ENCODE measurements at places on chromosomes 3 and 15.

- DNase-seq, result no peak
These were observed 98.2 kb downstream of the MYH15 start for GRCh38 chr3:108412121-108412750.

GRCh38 chr3:112128843-112129727 is 4.0 kb downstream of the GCSAM start:
- no peak for DNase-seq

GRCh38 chr3:14216257-14217048 is 37.8 kb downstream of the LSM3 start:
- no peak for DNase-seq

- DNase-seq, result no peak
These were observed 20.0 kb downstream of the PLSCR5 start for GRCh38 chr3:146585156-146585555.

- no peak for DNase-seq
These were observed 95.6 kb downstream of the OCA2 start for GRCh38 chr15:28003302-28004037.

GRCh38 chr3:53680028-53680427 is 166.2 kb downstream of the CHDH start:
- DNase-seq, result no peak

DNA sequence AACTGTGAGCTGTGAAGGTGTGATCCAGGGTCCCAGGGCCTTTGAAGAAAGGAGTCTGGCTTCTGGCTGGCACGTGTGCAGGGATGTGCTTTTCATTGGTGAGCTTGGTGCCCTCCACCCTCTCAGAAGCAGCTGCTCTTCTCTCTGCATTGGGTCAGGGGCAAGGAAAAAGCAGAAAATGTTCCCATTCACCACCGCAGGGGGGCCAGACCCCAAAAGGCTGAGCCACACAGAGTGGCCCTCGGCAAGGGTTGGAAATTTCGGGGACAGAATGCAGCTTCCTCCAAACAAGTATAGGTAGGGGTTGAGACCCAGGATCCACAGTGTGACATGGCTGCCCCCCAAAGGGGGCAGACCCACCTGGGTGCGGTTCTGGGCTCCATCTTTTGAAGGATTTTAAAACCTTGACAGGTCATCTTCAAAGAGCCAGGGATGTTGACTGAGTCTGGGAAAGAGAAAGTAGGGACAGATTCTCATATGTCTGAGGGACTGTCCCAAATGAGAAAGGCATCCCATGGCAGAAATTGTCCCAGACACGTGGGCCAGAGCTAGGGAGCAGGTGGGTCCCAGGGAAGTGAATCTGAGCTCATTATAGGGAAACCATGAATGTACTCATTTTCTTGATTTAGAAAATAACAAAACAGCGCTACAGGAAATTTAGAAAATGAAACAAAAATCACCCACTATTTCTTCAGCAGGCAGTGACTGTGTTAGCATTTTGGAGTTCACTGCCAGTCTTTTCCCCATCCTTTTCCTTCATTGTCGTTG is 2.7 kb downstream of the CSK start:
- DNase-seq, result no peak

DNA sequence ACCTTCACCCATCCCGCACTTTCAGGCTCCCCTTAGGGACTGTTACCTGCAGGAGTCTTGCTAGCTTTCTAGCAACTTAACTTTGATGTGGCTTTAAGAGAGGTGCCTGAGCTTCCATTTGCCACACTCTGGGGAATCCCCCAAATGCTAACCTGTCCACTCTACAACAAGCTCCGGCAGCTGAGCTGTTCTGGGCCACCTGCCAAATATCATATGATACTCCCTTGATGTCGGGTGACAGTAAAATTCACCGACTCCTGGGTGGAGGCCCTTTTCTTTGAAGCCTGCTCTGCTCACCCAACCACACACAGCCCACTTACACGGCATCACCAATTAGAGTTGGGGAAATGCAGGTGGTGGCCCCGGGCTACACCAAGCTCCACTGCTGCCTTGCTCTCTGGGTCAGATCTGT is 38.0 kb upstream of the XCR1 start:
- DNase-seq, result no peak

DNA sequence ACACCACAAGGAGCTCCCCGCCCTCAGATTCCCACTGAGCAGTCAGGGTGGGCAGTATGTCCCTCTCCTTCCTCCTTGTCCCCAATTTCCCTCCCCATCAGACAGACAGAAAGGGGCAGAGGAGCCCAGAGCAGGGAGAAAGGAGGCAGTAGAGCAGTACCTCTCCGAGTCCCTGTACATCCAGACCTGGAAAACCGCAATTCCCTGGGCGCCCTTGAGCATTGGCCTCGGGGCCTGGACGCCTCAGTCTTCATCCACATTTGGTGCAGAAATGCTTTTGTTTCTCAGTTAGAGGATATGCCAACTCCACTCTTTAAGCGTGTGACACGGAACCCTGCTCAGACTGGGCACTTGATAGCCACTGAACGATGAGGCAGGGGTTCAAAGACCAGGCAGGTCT is 5.9 kb downstream of the ISG20 start:
- no peak for DNase-seq

GRCh38 chr3:151750678-151751077 is 17.0 kb downstream of the AADACL2 start:
- DNase-seq, result no peak

GRCh38 chr3:45551214-45552010 is 43.1 kb upstream of the LIMD1 start:
- DNase-seq, result peak; percentile 100

DNA sequence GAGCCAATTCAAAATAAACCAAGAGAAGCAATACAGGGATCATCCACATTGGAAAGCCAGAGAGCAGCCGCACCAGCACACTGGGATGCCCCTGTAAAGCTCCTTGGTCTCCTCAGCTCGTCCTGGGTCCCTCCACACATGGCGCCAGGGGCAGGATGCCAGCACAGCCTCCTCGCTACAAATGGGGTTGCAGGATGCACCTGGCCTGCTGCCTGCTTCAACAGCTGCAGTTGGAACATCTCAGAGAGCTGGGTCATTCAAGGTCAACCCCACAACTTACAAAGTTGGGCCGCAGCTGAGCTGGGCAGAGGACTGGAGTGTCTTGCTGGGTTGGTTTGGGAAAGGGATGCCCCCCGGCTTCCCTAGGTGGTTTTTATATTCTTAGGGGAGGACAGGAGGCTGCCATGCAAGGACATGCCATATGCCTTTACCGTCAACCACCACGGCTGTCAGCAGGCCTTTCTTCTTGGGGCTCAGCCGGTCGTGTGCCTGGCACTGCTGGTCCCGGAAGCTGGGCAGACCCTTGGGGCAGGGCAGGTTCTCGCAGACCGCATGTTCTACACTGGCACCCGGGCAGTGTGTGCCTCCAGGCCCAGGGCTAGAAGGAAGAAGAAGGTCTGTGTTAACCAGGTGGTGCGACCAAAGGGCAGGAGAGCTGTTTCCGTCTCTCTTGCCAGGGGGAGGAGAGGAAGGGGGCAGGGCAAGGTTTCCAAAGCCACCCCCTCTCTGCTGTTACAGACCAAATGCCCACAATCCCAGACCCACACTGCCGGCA is 225.2 kb downstream of the ADAMTS17 start:
- peak; percentile 23 for DNase-seq

GRCh38 chr3:172646439-172647015 is 64.3 kb downstream of the NCEH1 start:
- peak; percentile 76 for DNase-seq

- DNase-seq, result no peak
These were observed 981.3 kb upstream of the ALCAM start for GRCh38 chr3:104385421-104385820.

- peak; percentile 20 for DNase-seq
These were observed 15.5 kb downstream of the WDR48 start for GRCh38 chr3:39067286-39067685.

GRCh38 chr3:53140847-53141845 is 10.9 kb upstream of the RFT1 start:
- DNase-seq, result peak; percentile 85

DNA sequence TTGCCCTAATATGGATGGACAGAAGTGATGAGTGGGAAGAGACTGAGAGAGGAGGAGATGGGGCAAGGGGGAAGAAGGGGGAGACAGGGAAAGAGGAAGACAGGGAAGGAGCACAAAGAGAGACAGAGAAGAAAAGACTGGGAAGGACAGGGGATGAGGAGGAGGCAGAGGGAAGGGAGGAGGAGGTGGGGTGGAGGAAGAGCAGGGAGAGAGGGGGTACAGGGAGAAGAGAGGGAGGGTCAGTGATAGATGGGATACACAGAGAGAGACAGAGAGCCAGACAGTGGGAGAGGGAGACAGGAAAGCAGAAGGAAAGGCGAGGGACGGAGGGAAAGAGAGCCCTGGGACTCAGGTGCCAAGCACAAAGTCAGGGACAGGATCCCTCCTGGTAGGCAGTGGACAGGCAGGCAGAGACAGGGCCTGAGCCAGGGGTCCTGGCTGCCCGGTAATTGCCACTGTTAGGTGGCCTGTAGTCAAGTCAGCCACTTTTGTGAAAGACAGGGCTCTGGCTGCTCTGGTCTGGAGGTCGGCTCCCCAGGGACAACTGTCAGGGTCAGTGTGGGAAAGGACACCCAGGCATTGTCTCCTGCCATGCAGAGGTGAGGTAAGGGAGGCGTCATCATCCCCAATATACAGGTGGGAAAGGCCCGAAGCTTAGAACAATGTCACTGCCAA is 9.8 kb downstream of the VILL start:
- no peak for DNase-seq

- DNase-seq, result peak; percentile 0
These were observed 439.7 kb upstream of the FRG2C start for GRCh38 chr3:75224412-75224811.

GRCh38 chr3:186525369-186526255 is 18.6 kb downstream of the CRYGS start:
- DNase-seq, result no peak

DNA sequence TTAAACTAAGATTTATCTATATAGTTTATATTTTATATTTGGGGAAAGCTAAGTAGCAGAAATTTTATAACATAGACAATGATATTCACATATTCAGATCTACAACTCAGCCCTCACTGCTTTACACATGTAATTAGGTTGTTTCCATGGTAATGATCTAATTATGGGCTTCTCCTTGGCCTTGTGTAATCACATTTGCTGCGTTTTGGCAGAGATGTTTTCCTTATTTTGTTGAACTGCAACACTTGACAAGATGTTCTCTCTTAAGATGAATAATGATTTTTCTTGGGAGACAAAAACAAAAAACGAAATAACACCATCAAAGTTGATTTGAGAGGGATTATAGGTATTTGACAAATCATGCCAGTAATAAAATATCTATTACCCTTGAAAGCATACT is 635.6 kb upstream of the TBL1XR1 start:
- DNase-seq, result peak; percentile 56

DNA sequence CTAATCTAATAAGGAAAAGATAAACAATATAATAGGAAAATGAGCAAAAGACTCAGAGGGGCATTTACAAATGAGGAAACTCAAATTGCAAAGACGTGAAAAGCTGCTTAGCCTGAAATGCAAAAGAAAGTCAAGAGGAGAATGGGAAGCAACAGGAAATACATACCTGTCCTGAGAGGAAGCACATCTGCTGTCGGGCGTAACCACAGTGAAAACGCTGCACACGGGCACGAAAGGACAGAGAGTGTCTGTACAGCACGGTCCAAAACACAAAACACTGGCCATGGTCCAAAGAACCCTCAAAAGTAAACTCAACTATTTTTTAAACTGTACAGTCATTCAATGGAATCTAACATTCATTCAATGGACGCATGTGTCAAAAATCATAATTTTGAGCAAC is 100.6 kb downstream of the CHSY1 start:
- DNase-seq, result no peak

DNA sequence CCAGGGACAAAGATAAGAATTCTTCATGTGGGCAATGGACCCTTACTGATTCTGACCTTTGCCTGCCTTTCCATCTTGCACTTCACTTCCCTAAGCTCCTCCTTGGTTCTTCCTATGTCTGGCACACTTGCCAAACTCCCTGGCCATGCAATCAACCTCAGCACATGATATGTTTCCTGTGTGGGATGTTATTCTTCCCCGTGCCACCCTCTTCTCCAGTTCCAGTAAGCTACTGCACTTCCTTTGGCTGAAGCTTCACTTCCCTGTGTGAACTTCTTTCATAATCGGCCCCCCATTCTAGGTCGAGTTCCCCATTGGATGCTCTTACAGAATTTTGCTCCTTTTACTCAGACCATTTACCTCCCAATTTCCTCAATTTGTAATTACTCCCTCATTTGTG is 10.7 kb upstream of the TASOR start:
- no peak for DNase-seq

GRCh38 chr15:100200287-100200880 is 141.4 kb downstream of the ADAMTS17 start:
- DNase-seq, result no peak

DNA sequence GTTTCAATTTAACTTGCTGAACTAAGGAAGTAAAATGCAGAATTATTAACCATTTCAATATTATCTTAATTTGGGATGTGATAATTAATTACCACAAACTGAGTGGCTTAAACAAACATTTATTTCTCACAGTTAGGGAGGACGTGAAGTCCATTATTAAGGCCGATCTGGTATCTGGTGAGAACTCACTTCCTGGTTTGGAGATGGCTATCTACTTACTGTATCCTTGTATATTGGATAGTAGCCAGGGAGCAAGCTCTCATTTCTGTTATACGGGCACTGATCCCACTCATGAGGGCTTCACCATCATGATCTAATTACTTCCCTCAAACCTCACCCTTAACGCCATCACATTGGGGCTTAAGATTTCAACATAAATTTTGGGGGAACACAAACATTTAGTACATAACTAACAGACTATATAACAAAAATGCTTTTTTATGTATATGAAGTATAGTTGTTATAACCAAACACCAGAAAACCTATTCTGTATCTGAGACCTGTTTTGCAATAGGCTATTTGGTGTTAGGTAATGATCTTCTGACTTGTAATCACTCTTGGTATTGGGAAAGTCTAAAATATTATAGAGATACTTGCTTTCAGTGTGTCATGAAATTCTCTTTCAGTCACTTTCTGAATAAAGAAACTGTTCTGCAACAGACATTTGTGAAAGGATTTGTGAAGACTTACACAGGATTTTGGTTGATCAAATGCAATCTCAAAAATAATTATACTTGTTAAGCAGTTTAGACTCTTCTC is 4.7 kb upstream of the KPNA4 start:
- DNase-seq, result no peak

DNA sequence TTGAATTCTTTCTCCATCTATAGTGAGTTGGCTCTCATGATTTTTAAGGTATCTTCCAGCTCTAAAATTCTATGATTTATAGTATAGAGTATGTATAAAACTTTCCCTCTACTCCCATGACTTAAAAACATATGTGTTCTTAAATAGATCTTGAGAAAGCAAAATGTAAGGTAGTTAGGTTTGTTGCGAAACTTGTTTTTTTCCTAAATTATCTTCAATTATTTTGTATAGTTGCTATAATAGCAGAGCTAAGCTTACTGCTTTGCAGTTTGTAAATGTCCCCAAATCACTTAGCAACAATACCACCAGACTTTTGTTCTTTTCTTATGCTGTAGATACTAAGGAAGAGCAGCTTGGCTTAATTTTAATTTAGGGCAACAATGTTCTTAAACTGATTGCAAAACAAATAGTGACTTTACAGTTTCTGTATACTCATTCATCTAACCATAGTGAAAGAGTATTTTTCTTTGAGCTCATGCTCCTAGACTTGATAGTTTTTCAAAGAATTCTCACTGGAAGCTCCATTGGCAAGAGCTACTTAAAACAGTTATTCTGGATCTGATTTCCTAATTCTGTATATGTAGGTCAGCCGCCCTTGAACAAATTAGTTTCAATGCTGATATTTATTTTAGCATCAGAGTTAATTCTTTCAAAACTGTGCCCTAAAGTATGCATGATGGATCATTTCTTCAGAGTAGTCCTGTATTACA is 61.2 kb downstream of the LYSMD4 start:
- DNase-seq, result no peak

Measured in fibroblast of mammary gland (primary cell).